GM10248 (cell line): ENCODE measurements at places on chromosomes 6 and 20.

DNA sequence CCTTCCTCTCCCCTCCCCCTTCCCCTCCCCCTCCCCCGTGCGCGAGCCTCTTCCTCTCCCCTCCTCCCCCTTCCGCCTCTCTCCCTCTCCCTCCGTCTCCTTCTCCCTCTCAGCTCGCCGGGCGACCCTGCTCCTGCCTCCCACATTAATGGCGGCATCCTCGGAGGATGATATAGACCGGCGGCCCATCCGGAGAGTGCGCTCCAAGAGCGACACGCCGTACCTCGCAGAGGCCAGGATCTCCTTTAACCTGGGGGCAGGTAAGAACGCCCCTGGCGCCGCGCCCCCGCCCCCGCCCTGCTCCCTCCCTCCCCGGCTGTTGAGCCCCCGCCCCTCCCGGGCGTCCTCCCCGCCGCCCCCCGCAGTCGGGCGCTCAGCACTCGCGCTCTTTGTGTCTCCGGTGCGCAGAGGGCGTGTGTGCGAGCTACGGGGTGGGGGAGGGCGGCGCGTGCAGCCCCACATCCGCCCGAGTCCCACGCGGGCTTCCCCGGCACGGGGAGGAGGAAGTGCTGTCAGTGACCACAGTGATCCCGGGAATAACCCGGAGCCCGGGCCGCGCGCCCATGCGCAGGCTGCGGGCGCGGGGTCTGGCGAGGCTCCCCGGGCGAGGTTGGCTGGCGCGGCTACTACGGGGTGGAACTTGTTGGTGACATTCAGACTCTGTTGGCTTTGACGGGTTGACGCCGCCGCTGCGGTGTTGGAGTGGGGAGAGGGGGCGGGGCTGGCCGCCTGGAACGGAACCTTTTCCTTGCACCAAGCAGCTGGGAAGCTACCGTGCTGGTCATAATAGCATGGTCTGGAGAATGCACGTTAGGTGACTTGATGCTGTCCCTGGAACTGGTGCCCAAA, 33.2 kb downstream of the PHACTR1 start:
- no peak for DNase-seq

- no peak for DNase-seq
These were observed 7.1 kb upstream of the TNFRSF6B start for GRCh38 chr20:63689046-63690002.

GRCh38 chr6:67160820-67161219, 1453.8 kb upstream of the EYS start:
- DNase-seq = no peak

- DNase-seq = no peak
These were observed 25.8 kb upstream of the SLC16A10 start for GRCh38 chr6:111061508-111061907.

DNA sequence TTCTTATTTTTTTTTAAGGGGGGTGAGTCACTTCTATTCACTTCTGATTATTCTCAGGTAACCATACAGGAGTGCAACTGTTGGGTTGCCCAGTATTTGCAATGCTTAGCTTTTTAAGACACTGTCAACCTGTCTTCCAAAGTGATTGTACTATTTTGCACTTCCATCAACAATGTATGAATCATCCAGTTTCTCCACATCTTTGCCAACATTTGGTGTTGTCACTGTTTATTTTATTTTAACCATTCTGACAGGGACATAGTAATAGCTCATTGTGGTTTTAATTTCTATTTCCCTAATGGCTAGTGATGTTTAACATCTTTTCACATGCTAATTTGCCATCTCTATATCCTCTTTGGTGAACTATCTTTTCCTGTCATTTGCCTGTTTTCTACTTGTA, 1.4 kb upstream of the SLC13A3 start:
- no peak for DNase-seq
